ENCODE measurements at places on chromosomes 12 and 14.

DNA sequence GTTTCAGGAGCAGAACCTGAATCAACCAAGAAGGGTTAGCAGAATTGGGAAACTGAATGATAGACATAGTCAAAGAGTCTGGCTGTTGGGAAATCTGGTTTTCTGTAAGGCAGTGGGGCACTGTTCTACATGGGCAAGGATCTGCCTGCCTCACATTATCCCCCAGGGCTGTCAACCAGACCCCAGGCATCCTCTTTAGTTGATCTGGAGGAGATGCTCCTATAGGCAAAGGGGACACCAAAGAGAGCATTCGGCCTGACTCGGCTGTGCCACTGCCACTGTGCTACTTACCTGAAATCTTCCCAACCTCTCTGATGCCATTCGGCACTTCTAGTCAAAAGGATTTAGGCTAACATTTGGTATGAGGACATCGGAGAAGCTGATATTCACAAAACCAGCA is 4.1 kb downstream of the ISCU start:
- no peak for DNase-seq

DNA sequence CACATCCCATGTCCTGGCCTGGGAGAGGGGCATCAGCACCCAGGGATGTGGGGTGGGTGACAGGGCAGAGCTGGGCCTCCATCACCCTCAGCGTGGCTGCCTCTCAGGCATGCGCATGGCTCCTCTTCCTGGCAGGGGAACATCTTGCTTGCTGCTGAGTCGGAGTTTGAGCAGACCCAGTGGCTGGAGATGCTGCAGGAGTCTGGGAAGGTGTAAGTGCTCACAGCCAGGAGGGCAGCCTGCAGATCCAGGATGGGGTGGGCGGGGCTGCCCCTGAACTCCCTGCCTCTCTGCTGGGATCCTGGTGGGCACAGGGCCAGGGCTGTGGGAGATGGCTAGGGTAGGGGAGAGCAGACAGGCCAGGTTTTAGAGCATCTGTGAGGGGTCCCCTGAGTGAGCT is 16.2 kb downstream of the PLEKHD1 start:
- no peak for DNase-seq

DNA sequence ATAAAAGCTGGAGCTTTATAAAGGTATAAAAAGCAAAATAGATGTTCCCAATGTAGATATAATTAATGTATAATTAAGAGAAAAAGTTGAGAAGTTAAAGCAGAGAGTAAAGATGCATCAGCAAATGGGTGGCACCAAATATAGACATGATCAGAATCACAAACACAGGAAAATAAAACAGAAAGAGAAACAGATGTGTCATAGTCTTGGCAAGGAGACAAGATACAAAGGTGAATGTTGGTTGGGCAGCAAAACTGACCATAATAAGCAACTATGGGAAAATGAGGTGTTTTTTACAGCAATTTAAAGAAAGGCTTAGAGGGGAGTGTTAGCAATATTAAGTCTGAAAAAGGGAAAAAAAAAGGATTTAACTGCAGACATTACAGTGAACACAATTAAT is 135.4 kb upstream of the CLEC14A start:
- no peak for DNase-seq

DNA sequence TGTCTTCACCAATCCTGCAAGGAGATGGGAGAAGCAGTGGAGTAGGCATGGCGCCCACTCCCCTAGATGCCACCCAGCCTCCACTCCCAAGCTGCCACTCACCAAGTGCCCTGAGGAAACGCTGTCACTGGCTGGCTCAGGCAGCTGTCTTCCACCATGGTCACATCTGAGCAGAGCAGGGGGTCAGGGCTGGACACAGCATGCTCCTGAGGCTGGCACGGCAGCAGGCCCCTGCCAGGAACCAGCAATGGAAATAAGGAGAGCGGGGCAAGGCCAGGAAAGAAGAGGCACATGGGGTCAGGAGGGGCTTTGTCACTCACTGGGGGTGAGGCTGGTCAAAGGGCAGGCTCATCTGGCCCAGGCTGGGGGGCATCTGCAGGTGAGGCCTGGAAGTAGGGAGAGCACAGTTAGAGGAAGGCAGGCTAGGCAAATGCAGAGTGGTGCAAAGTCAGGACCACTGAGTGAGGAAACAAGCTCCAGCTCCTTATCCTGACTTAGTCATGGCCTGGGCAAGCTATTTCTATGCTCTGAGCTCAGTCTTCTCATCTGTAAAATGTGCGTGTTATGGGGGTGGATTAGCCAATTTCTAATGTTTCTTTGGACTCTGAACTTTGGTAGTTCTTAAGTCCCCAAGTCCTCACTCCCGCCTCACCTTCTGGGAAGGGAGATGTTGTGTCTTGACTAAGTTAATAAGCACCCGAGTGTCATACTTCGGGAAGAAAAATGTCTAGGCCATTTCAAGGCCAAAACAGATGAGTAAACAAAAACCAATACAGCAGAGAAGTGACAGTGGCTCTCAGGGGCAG is 8.0 kb downstream of the NAB2 start:
- no peak for DNase-seq

- DNase-seq: no peak
Observed at GRCh38 chr14:69034612-69035262, 55.6 kb upstream of the ACTN1 start.

- DNase-seq: no peak
Observed at GRCh38 chr12:98870504-98870903, 225.4 kb downstream of the APAF1 start.

- DNase-seq: no peak
Observed at GRCh38 chr14:30251017-30251416, 307.9 kb upstream of the G2E3 start.

DNA sequence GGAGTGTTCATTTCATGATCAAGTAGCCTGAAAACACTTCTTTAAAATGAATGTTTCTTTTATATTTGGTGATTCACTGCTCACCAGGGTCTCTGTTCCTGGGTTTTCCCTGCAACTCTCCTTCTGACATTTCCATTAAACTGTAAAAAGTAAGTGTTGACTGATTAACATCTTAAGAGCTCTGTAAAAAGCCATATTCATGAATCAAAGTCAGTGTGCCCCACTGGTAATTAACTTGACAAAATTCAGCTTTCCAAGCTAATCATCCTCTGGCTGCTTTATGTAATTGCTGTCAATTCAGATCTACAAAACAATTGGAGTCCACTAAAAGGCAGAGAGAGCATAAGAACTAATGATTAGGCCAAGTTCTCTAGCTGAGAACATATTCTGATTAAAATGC is 41.6 kb downstream of the CNTN1 start:
- no peak for DNase-seq

DNA sequence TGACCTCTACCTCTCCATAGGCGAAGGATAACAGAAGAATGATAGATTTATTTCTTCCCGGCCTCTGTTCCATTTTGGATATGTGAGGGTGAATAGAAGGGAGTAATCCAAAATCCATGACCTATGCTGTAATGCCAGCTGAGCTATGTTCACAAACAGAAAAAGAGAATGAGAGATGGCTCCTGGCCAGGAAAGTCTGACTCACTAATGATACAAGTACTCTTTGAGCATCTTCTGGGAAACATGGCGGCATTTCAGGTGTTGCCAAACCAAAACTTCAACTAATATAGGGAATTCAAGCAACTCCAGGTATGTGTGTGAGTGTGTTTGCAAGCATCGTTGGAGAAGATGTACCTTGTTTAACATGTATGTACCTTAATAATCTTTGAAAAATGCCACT is 55.1 kb downstream of the MED13L start:
- DNase-seq: peak; percentile 12

DNA sequence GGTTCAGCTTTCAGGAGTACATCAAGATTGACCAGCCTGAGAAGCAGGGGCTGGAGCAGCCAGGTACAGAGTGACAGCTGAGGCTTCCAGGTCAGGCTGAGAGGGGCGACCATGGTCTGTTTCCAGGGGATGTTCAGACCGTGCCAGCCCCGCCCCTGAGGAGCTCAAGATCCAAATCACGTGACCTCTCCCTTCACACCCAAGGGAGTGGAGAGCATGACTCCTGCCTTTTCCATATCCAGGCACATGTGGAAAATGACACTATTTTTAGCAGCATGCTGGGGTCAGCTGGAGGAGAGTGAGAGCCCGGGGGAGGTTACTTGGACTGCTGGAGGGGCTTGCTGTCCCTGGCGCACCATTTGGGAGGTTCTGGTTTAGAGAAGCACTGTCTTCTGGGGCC is 92.7 kb downstream of the B4GALNT3 start:
- no peak for DNase-seq

DNA sequence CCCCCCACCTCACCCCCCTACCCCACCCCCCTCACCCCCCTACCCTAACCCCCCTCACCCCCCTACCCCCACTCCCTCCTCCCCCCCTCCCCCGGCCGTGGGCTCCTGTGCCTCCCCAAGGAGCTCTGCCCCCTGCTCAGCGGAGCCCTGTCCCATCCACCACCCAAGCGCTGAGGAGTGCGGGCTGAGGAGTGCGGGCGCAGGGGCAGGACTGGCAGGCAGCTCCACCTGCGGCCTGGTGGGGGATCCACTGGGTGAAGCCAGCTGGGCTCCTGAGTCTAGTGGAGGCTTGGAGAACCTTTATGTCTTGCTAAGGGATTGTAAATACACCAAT is 2.3 kb upstream of the JPH4 start:
- DNase-seq: no peak

DNA sequence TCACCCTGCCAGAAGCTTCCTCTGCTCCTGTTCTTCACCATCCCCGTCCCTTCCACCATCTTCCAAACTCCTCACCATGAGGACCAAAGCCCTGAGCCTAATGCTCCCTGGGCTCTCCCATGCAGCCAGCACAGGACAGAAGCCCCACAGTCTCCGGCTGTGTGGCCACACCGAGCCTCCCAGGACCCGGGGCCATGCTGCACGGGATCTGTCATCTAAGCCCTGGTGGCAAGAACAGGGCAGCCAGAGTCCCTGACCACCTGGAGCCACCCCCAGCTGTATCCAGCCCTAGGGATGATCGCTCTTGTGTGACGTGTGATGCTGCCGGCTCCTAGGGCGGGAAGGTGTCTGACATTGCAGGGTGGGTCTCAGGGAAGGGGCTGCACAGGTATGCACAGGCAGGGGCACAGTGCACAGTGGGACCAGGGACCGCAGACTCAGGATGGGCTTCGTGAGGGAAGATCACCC is 8.1 kb downstream of the TMEM179 start:
- no peak for DNase-seq

DNA sequence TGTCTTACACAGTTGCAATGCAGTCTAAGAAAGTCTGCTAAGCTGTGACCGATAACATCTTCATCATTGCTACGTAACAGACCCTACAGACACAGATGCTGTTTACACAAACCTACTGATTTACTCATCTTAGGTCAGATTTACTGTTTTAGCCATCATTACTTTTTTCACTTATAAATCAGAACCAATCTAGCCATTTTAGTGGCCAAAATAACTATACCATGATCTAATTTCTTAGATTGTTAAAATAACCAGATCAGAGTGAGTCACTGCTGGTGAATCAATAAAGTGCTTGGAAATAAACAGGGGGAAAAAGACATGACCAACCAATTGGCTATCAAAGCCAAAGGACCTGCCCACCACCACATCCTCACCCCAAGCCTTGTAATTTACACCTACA is 57.0 kb upstream of the FOXN3 start:
- DNase-seq: no peak

GRCh38 chr14:37558740-37559139 is 36.3 kb downstream of the FOXA1 start:
- no peak for DNase-seq

DNA sequence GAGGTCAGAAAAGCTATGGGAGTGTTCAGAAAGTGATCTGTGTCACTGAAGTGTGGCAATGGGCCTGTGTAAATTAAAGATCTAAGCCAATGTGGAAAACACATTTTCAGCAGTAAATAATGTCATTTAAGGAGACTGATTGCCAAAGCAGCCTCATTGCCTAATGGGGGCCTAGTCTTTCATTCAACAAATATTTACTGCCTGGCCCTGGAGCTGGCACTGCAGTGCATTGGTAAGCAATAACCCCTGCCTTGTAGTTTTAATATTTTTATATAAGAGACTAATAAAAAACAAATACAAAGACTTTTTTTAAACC is 326.6 kb downstream of the BTG1 start:
- DNase-seq: no peak

DNA sequence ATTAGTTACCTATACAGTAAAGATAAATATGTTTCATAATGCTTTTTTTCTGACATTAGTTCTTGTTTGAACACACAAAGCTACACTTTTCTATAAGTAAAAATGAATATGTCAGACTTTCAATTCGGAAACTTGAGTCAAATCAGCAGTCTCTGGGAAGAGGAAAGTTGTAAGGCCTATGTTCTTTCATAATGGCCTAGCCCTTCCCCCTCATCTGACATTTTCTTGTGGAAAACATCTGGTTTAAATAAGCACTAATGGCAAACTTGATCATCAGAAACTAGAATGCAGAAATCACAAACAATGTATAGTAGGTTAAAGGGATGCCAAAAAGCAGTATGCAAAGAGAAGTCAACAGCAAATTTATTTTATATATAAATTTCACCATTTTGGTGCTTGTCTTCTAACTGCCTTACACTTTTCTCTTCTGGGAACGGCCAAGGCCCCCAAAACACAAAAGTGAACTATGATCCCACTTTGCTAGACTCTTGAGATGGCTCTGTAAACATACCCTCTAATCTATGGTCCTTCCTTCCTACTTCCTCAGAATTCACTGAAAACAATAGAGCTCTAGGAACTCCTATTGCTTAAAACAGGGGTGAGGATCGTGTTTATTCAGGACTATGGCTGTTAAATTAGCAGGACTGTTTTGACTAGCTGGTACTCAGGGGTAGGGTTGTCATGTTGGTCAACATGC is 444.1 kb downstream of the RAD51B start:
- DNase-seq: no peak

GRCh38 chr12:12736759-12737676 is 19.9 kb downstream of the CDKN1B start:
- DNase-seq: no peak

DNA sequence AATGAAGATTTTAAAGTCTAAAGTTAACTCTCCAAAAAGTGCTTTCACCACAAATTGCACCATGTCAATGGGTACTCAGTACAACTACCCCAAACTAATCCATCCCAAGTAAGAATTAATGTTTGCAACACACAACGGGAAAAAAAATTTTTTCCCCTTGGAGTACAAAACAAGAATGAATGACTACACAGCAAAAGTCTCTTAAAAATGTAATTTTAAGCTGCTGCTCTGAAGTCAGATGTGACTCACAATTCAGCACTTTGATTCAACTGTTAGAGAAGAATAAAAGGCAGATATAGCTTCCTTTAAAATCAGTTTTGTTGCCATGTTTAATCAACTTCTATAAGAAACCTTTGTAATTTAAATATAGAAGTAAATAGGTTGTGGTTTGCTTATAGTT is 42.5 kb upstream of the VPS33A start:
- DNase-seq: no peak

GRCh38 chr14:61106959-61107641 is 126.1 kb downstream of the SLC38A6 start:
- no peak for DNase-seq

- no peak for DNase-seq
Observed at GRCh38 chr14:51525739-51526138, 126.0 kb upstream of the FRMD6 start.

- no peak for DNase-seq
Observed at GRCh38 chr12:110906516-110906915, 13.9 kb downstream of the MYL2 start.

- no peak for DNase-seq
Observed at GRCh38 chr14:97994020-97994531, 1196.9 kb downstream of the VRK1 start.

All from activated CD4-positive, alpha-beta T cell treated with anti-CD3 and anti-CD28 coated beads for 24 hours (primary cell).